ENCODE measurements at places on chromosomes 5 and 9. TPM values are rescaled to one million over a fixed set of nuclear protein-coding genes. Genes with fewer than 3 reads are reported as not detected.

Gene ZNF454
- total RNA-seq: 2.5 TPM

Gene PAPPA
- total RNA-seq: 16.3 TPM

Gene MYORG
- 1.6 TPM for total RNA-seq

Gene GLRA1
- total RNA-seq: not detected

Gene FOXD4L6
- not detected for total RNA-seq

Gene PCDHGA7
- 10.6 TPM for total RNA-seq

Gene WNT8A
- not detected for total RNA-seq

Gene OCLN
- 3.1 TPM for total RNA-seq

Gene C9
- 0.54 TPM for total RNA-seq

Gene PCDHB11
- total RNA-seq: 1.7 TPM

Gene PHYHD1
- total RNA-seq: 10.3 TPM

Gene GCNT1
- total RNA-seq: 97.9 TPM

Gene NFIB
- 72.2 TPM for total RNA-seq

Gene OTP
- total RNA-seq: not detected

Gene FOXD4L5
- total RNA-seq: not detected

Gene CAMK2A
- 0.86 TPM for total RNA-seq

Gene MYMK
- total RNA-seq: not detected

Gene PPP3R2
- total RNA-seq: not detected

Gene PTPDC1
- 12.1 TPM for total RNA-seq

Gene ZFP2
- total RNA-seq: 2.1 TPM

Gene MFAP3
- 113 TPM for total RNA-seq

Gene PRR7
- 11.9 TPM for total RNA-seq

Gene DNAJB5
- total RNA-seq: 8.5 TPM

Gene TMC1
- 0.39 TPM for total RNA-seq

Gene KIAA0825
- 13.9 TPM for total RNA-seq

Gene TAF1L
- under 0.01 TPM for total RNA-seq

Gene SAPCD2
- 2.9 TPM for total RNA-seq

Gene GRIN3A
- under 0.01 TPM for total RNA-seq

Gene LCN9
- not detected for total RNA-seq

Gene ELOVL7
- 0.13 TPM for total RNA-seq

Gene INSL6
- not detected for total RNA-seq

Gene OMD
- total RNA-seq: 66.4 TPM

Gene ADCY2
- total RNA-seq: 8.8 TPM

Gene TICAM2
- total RNA-seq: 19.7 TPM

Gene NKD2
- not detected for total RNA-seq

Gene RAB3C
- total RNA-seq: not detected
